HT-29 (cell line): ENCODE measurements at places on chromosomes 7 and 10.

GRCh38 chr10:6416892-6417512 lies 163.1 kb downstream of the PRKCQ start:
- DNase-seq = peak; percentile 58

DNA sequence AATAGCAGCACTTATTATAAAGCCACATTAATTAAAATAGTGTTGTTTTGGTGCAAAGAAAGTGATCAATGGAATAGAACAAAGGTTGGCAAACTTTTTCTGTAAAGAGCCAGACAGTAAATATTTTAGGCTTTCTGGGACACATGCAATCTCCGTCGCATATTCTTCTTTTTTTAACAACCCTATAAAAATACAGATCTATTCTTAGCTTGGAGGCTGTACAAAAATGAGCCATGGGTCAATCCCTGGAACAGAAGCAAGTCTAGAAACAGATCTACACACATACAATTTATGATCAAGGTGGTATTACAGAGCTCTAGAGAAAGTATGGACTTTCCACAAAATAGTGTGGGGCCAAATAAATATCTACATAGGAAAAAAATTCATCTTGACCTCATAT lies 71.8 kb downstream of the ARHGAP21 start:
- DNase-seq = no peak

GRCh38 chr10:45227042-45227441 lies 88.4 kb downstream of the OR13A1 start:
- DNase-seq = no peak

- no peak for DNase-seq
Observed at GRCh38 chr10:60973086-60973485, 29.1 kb upstream of the RHOBTB1 start.
